ENCODE measurements at places on chromosomes 13 and 19.
A peak's percentile ranks its signal among the peaks of the same experiment; 100 is the strongest.

GRCh38 chr13:23715092-23715761, 145.0 kb downstream of the TNFRSF19 start:
- no peak for DNase-seq

DNA sequence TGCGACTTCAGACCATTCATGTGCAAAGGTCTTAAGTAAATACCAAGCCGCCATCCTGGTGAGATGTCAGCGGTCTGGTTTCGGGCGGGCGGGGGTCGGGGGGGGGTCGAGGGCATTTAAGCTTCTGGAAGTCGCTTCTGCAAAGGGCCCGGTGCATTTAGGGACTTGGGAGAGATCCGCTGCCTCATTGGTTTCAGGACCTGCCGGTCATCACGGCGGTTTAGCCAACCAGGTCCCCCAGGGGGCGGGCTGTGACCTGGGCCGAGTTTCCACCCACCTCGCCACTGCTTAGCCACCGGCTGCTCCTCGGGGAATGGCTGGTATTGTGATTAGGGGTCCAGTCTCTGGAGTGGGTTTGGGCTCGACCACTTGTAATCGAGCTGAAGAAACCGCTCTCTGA, 7.8 kb downstream of the ANKLE1 start:
- DNase-seq: peak; percentile 86

- no peak for DNase-seq
Observed at GRCh38 chr13:22871231-22871630, 309.5 kb upstream of the SGCG start.

GRCh38 chr19:36246006-36246481, 31.1 kb downstream of the ZNF146 start:
- DNase-seq: no peak

DNA sequence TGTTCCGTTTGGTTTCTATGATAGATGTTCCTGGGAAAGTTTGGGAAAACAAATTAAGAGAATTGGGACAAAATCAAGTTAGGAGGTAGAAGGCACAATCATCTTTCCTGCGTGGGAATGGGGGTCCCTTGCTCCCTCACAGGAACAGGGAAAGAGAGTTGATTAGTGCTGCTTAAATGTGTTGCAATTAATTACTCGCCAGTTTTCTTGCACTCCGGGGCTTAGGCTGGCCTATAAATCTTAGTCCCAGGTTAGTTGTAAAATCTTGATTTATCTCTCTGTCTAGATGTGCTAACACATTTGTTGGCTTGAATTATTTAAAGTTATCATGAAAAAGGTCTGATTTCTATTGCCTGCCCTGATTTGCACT, 10.1 kb downstream of the B3GLCT start:
- no peak for DNase-seq

DNA sequence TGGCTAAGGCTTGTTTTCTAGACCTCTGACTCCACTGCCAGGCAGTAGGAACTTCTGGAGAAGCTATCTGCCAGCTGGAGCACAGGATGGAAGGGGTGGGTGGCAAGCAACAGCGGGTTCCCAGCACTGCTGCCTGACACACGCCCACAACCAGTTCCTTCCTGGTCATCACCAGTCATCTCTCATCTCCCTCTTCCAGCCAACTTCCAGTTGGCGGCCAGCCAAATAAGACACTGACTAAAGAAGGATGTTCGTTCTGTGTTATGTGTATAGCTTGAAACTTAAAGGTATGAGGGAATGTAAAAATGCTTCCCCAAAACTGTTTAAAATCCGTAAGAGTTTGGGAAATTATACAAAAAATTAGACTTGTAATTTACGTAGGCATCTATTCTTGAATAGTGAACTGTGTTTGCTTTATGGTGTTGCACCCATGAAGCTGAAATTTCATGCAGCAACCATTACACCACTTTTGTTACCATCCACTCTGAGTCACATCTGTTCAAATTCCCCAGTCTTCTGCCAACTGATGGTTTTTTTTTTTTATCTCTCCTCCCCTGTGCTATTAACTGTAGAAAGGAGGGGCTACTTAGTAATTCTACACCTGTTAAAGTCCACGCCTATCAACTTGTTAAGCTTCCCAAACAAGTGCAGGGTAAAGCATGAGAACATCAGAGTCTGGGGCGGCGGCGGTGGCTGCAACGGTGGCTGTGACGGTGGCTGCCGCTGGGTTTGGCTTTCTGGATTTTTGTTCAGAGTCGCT, 86.2 kb upstream of the FRY start:
- DNase-seq: peak; percentile 81

DNA sequence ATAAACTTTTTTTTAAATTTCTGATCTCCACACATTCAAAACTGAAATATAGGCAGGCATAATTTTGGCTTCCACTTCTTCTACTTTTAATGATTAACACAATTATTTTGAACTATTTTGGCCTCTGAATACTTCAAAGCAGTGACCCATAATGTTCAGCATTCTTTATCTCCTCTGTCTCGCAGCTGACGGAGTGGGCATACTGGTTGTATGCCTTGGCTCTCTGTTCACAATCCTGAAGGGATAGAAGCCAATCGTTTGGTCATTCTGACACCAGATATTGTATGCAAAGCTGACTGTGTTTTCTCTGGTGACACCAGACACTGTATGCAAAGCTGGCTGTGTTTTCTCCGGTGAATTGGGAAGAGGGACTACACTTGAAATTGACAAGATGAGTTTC, 833.0 kb downstream of the EFNB2 start:
- no peak for DNase-seq

DNA sequence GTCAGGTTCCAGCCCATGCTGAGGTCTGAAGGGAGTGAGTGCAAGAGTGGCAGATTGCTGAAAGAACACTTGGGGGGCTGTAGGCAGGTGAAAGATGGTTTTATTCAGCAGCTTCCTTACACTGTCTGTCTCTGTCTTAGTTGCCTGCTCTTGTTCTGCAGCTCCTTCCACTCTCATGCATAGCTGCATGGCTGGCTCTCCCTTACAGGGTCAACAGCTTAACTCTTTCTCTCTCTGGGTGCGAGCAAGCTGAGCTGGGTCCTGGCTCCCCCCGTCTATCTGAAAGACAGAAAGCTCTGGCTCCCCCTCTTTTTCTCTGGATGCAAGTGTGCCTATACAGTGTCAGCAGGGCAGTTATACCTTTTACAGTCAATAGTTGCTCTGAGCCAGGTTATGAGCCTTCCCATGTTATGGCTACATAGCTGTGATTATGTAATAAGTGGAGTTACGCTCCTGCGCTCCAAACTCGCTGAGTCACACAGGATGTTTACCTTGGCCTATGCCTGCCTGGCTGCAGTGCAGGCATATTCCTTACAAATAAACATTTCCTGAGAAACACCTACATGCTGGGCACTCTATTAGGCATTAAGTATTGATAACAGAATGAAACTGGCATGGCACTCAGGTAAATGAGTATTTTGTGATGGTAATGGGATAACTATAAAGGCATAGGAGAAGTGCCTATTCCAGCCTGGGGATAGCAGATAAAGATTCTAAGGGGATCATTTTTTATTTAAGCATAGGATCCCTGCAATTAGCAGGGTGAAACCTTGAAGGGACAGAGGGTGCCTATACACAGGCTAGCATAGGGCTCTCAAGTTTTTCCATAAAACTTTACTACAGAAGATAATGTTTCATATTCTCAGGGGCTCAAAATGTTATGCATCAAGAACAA, 826.9 kb upstream of the PCDH9 start:
- no peak for DNase-seq

DNA sequence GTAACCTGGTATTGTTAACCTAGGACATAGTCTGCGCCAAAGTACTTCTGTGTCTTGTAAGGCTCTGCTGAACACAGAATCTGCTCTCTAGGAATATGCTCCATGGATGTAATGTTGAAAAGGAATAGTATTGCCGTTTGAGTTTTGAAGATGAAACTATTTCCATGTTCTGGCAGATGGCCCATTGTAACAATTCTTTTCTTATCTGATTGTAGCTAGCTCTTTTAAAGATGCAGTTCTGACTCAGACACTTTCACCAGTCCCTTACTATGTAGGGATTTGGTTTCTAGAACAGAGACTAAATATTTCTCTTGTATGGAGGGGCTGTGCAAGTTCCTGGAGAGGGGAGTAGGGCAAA, 185.6 kb downstream of the MTUS2 start:
- DNase-seq: no peak

DNA sequence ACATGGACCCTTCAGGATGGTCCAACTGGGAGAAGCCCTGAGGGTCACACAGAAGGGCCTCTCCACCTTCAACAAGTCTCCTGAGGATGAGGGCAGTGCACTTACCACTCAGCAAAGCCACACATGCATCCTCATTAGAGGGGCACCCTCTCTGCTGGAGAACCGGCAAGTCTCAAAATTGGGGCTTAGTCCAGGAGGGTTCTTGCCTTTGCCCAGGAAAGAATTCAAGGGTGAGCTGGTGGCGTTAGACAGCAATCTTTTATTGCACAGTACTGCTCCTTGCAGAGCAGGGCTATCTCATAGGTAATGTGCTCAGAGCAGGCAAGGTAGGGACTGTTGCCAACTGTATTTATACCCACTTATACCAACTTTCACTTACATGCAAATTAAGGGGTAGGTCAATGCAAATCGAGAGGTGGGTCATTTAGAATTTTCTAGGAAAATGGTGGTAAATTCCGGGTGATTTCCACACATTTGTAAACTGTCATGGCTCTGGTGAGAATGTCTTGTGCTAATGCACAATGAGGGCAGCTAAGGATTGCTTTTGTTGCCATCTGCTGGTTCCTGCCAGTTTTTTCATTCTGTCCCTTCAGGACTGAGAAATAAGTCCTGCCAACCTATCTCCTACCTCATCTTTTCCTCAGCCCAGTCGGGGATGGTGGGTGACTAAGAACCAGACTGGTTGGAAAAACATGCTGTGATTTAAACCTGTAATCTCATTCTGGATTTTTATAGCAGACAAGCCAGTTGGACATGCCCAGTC, 27.8 kb upstream of the IGSF23 start:
- DNase-seq: no peak

DNA sequence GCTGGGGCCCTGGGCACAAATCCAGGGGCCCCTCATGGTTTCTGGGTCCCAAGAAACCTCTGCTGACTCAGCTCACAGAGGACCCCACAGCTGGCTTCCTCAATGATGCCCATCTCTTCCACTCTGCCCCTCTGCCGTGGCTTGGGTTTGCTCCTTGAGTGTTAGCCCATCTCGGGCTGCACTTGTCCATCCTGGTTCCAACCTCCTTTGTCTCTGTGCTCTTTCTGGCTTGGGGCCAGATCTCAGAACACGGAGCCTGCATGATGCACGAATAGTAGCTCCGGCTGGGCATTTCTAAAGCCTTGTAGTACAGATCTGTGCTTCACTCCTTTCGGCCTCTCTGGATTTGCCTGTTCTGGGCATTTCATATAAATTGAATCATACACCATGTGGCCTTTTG, 53.8 kb downstream of the F2RL3 start:
- DNase-seq: no peak

DNA sequence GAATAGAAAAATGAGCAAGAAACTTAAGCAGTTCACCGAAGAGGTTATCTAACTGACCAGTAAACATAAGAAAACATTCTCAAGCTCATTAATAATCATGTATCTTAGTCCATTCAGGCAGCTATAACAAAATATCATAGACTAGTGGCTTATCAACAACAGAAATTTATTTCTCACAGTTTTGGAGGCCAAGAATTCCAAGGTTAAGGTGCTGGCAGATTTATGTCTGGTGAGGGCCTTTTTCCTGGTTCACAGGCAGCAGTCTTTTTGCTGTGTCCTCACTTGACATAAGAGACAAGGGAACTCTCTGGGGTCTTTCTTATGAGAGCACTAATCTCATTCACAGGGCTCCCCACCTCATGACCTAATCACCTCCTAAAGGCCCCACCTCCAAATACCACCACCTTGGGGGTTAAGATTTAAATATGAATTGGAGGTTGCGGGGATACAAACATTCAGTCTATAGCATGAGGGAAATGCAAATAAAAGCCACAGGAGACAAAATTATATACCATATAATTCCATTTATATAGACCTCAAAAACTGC, 123.6 kb downstream of the ZAR1L start:
- DNase-seq: no peak
